ENCODE measurements at places on chromosomes 6 and 20.

- DNase-seq = no peak
Observed at GRCh38 chr20:24097506-24098245, 109.1 kb upstream of the GGTLC1 start.

GRCh38 chr6:73511796-73512195 lies 9.0 kb downstream of the EEF1A1 start:
- no peak for DNase-seq

GRCh38 chr6:28693033-28693750 lies 167.5 kb downstream of the GPX5 start:
- no peak for DNase-seq

DNA sequence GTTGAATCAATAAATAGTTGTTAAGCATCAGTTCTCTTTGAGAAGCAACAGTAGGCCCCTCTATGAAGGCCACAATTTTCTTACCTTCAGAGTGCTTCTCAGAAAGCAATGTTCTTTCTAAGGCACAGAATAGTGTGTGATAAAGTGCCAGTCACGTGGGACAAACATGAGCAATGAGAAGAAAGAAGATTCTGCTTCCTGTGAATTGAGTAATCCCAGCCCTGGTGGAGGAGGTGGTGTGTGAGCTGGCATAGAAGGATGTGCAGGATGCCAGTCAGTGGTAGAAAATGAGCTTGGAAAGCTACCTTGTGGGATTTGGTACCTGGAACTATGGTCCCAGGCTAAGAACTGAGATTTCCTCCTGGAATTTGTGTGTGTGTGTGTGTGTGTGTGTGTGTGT lies 21.7 kb downstream of the KIZ start:
- DNase-seq = no peak

DNA sequence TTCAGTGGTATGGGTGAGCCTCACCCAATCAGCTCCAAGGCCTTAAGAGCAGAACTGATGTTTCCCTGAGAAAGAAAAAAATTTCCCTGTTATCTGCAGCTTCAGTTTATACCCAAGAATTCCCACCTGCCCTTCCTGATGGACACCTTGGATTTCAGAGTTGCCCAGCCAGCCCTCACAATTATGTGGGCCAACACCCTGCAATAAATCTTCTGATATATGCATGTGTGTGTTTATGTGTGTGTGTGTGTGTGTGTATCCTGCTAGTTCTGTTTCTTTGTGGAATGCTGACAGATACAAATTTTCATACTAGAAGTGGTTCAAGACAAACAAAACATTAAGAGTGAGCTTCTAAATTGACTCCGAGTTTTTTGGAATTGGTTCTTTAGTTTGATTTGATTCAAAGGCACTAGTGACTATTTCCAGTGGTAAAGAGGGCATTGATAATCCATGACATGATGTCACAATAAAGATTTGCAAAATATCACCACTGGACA lies 246.6 kb upstream of the BTBD3 start:
- no peak for DNase-seq

GRCh38 chr20:13449868-13450434 lies 188.8 kb downstream of the TASP1 start:
- DNase-seq = no peak

GRCh38 chr6:110875548-110876169 lies 1.1 kb downstream of the AMD1 start:
- no peak for DNase-seq

DNA sequence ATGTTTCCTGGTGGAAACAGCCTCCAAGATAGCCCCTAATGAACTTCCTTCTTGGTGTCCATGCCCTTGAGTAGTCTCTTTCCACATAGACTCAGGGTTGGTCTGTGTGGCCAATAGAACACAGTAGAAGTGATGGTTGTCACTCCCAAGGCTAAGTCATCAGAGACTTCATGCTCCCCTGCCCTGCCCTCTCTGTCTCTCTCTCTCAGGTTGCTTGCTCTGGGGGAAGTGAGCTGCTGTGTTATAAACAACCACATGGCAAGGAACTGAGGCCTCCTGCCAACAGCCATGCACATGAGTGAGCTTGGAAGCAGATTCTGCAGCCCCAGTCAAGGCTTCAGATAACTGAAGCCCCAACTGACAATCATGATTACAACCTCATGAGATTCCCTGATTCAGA lies 85.3 kb upstream of the SLC22A16 start:
- no peak for DNase-seq

DNA sequence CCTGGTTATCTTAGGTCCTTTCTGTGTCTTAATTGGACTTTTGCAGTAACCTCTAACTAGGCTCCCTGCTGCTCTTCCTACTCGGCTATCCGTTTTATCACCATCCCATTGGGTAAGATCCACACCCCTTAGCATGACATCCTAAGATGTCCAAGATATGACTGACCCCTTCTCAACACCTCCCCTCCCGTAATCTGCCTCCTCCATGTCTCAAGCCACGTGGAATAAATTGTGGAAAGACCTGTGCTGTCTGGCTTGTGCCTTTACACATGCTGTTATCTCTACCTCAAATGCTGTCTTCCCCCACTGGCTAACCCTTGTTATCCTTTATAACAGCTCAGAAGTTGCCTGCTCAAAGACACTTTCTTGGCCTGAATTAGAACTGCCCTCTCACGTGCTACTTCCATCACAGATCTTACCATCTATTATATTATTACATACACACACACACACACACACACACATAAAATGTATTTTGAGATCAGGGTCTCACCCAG lies 26.5 kb downstream of the EIF2S2 start:
- no peak for DNase-seq

DNA sequence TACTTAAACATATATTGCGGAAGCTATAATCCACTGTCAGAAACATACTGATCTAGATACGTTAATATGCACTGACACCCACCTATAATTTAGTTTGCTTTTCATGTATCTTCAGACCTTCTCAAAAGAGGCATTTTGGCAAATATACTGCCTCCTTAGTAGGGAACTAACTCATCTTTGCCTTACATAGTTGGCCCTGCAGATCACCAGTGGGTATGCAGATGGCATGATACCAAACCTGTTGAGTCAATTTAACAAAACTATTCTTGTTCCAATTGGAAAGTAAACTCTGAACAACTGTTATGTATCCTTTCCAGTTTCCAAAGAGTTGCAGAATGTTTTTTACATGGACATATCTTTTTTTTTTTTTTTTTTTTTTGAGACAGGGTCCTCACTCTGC lies 35.6 kb upstream of the TBC1D20 start:
- no peak for DNase-seq

DNA sequence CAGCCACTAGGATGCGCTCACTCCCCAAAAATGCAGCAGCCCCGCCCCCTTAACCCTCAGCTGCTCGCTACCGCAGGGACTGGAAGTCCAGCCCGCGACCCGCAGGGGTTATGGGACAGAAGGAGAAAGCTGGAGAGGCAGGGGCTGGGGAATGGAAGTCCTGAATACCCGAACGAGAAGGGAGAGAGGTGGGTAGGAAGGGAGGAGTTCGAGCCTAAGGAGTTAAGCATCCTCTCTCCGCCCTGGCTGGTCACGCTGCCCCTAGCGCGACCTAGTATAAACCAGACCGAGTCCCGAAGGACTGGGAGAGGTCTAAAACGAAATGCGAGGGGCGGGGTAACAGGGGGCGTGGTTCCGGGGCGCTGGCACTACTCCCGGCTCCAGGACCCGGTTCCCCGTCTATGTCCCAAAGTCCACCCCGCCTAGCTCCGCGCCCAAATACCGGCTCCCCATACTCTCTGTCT lies 448 bp upstream of the DDAH2 start:
- peak; percentile 83 for DNase-seq

- DNase-seq = no peak
Observed at GRCh38 chr20:16926626-16927430, 178.7 kb downstream of the OTOR start.

All from amniotic stem cell (primary cell).